ENCODE measurements at places on chromosomes 4 and X.
A peak's percentile ranks its signal among the peaks of the same experiment; 100 is the strongest.

GRCh38 chr4:3320361-3321023 is 27.7 kb downstream of the RGS12 start:
- DNase-seq: no peak

DNA sequence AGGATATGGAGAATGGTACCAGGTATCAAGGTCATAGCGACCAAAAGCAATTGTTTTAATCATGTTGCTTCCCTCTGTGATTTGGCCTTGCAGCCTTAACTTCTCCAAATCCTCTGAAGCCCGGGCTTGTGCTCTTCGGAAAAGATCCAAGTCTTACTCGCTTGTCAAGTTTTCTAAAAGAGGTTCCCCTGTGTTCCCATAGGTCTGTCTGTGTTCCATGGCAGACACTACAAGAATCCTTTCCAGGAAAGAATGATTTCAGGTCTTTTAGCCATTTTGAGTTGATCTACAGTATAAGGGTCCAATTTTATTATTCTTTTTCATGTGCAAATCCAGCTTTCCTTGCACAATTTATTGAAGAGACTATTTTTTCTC is 710.6 kb upstream of the DIAPH2 start:
- no peak for DNase-seq

DNA sequence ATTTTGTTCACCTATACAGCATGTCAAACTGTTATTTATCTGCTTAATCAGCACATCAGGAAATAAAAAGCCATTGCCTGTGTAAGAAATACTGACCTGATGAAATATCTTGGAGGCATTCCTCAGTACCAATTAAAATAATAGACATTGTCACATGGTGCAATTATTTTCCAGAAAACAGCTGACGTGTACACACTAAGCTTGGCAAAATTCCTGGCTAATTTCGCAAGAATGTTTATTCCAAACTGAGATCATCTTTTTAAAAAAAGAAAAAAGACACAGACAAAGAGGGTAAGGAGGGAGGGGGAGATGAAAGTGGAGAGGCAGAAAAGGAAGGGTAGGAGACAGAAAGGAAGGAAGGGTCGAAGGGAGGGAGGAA is 61.9 kb upstream of the NFKB1 start:
- DNase-seq: no peak

GRCh38 chr4:3464911-3465697 is 2.0 kb downstream of the DOK7 start:
- DNase-seq: no peak

DNA sequence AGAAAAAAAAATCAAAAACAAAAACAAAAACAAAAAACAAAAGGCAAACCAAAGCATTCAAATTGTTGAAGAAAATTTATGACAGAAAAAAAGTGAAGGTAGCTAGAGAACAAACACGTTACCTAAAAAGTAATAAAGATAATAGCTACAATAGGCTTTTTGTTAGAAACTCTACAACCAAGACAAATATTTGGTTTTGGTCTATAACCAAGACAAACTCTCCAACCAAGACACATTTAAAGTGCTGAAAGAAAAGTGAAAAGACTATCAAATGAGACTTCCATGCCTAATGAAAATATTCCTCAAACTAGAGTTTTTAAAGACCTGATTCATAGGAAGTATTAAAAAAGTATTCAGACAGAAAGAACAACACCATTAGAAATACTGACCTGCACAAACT is 391.9 kb upstream of the NDST4 start:
- no peak for DNase-seq

- DNase-seq: no peak
These were observed 235.9 kb downstream of the OR13H1 start for GRCh38 chrX:131779741-131780140.

DNA sequence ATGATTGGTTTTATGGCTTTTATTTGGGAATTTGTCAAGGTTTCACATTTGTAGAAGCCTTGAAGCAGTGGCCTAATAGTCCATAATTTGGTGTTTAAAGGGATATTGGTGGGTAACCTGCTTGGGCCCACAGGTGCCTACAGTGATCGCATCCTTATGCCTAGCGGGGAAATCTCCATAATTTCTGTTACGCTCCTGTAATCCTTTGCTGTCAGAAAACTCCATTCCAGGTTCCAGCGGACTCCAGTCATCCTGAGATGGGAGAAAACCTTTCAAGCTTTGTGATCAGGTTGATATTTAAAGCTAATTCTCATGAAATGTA is 257.0 kb upstream of the JADE1 start:
- no peak for DNase-seq

DNA sequence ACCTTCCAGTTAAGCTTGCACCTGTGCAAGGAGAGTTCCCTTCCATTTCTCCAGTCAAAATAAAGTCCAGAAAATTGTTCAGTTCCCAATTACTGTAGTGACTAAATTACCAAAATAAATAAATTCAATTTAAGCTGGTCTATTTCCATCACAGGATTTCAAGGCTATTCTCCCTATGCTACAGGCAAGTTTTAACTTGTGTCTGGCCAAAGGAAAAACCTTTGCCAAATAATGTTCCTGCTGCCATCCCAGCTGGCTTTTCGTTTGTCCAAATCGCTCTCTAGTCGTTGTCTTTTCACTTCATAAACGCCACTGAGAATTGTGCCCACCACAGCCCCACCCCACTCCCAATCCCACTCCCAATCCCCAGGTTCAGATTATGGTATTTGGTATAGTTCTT is 2.4 kb downstream of the KCTD8 start:
- DNase-seq: no peak

DNA sequence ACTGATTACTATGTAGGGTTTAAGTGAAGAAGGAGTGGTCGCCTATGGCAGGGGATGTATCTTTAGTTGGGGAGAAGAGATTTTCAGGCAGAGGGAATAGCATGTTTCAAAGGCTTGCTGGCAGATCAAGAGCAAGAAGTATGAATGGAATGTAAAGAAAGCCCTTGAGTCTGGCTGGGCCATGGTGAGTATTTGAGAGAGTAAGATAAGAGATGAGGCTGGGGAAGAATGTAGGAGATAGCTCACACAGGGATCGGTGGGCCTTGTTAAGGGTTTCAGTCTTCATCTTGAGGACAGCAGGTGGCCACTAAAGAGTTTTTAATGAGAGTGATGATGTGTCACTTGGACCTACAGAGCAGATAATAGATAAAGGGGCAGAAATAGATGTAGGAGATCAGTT is 319.1 kb upstream of the RPS6KA3 start:
- no peak for DNase-seq

- DNase-seq: peak; percentile 13
These were observed 569.3 kb upstream of the DIPK2B start for GRCh38 chrX:45769761-45770582.

- no peak for DNase-seq
These were observed 51.1 kb downstream of the MCUB start for GRCh38 chr4:109611045-109611646.

GRCh38 chr4:99863804-99864203 is 30.4 kb downstream of the LAMTOR3 start:
- DNase-seq: no peak

DNA sequence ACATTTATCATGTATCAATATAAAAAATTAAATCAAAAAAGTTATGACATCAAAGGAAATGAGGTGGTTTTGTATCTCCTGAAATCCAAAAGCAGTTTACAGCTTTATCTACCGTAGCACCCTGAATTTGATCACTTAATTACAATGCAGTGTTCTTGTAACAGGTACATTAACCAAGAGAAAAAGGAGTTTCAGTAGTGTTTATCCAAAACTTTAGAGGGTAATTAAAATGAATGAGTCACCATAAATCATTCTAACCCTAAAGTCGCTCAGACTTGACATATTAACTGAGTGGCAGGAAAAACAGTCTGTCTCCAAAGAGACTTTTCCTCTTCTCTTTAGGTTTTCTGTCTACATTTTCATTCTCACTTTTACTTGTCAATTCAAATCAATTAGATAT is 907.6 kb upstream of the EPHA5 start:
- DNase-seq: no peak

DNA sequence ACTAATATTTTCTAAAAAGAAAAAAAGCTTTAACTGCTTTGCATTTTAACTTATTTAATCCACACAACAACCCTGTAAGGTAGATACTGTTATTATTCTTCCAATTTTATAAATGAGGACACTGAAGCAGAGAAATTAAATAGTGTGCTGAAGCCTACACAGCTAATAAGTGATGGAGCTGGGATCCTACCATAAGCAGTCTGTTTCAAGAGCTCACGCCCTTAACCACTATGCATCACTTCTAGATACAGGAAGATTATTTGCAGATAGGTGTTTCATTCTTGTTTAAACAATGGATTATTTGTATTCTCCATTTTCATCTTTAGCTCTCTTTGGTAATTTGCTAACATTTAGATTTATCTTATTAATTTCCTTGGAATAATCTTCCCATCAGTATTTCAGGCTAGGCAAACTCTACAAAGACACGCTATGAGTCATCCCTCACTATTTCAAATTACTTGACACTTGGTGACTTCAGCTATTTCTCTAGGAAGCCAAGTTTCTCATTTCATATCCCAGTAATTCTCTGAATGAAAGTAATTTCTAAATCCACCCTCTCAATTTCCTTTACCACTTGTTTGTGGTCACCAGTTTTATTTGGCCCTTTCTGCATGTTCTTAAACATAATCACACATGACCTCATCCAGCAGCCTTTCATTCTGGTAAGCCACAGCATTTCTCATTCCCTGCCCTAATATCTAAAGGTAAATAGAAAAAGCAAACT is 67.3 kb downstream of the ASB9 start:
- no peak for DNase-seq

DNA sequence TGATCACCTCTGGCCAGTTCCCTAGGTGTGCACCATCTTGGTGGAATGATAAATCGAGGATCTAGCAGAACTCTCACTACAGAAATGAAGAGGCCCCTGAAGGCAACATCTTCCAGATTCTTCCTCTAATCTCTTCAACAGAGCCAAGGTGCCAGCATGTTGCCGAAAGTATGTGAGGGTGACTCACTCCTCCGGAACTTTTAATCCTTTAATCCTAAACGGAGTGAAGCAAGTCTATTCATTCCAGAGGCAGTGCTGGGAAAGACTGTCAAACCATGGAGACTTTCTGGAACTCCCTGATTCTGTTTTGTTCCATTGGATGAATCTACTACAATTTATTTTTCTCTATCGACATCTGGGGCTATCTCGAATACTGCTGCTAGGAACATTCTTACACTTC is 68.7 kb downstream of the SUPT20HL2 start:
- DNase-seq: no peak

- DNase-seq: no peak
These were observed 128.5 kb downstream of the PRSS12 start for GRCh38 chr4:118224243-118224829.

DNA sequence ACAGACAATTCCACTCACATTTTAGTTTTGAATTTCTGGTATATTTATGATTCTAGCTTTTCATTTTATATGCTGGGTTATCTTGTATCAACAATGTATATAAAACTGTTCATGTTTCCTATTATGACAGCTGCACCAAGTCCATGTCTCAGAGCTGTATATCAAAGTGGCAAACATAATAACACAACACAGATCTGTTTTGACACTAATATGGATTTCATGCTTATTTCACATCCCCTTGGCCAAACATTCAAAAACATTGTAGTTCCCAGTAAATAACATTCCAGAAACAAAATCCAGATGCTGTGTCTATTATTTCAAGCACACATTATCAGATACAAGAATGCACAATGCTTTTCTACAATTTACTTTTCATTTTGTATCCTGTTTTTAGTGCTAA is 380.6 kb upstream of the MAGEB2 start:
- no peak for DNase-seq

- no peak for DNase-seq
These were observed 439.2 kb downstream of the ARHGAP24 start for GRCh38 chr4:85913931-85914694.

- DNase-seq: no peak
These were observed 247.5 kb downstream of the PDGFC start for GRCh38 chr4:156723951-156724668.

DNA sequence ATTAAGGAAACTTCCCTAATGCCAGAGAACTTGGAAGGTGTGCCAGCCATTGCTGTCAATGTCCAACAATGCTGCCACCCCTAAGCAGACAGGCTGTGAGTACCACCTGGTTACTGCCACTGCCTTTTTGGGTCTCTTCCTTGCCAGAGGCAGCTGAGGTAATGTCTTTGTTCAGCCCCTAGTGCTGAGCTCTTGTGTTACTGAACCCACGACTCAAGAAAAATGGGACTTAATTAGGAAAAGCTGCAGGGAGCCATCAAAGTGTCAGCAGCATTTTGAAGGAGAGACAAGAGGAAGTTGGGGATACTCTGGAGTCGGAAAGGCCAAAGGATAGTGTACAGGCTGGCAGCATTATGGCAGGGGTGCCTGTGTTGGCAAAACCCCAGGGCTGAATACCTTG is 283.7 kb downstream of the AFF2 start:
- DNase-seq: no peak

GRCh38 chrX:23478056-23478455 is 143.4 kb downstream of the PTCHD1 start:
- no peak for DNase-seq

- DNase-seq: no peak
These were observed at the start of gene DTHD1 for GRCh38 chr4:36281384-36282106. TSS of gene DTHD1 (plus strand) at chr4:36281616. CDS start at chr4:36281759, 143 bp downstream.

GRCh38 chrX:100731441-100732281 is at the start of gene SYTL4:
TSS of gene SYTL4 (minus strand) at chrX:100732121. CDS start at chrX:100702037, 30,084 bp downstream.
- peak; percentile 49 for DNase-seq

GRCh38 chrX:17414027-17414658 is 39.1 kb downstream of the NHS start:
- DNase-seq: no peak

- DNase-seq: no peak
These were observed 14.4 kb upstream of the MSX1 start for GRCh38 chr4:4845027-4845426.

DNA sequence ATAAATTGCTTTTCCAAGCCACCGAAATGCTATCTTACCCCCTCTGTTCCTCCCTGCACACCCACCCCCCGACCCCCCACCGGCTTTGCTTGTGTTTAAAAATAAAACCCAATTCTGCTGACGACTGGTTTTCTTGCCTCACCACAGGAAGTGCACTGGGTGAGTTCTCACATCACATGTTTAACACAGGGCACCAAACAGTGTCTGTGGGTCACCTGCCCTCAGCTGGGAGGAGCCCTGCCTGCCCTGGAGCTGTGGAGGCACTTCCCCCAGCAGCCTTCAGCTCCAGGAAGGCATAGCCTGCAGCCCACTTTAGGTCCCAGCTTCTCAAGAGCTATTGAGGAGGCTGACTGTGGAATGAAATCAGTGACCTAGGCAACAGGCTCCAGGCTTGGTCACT is 8.8 kb downstream of the TMEM255A start:
- no peak for DNase-seq

DNA sequence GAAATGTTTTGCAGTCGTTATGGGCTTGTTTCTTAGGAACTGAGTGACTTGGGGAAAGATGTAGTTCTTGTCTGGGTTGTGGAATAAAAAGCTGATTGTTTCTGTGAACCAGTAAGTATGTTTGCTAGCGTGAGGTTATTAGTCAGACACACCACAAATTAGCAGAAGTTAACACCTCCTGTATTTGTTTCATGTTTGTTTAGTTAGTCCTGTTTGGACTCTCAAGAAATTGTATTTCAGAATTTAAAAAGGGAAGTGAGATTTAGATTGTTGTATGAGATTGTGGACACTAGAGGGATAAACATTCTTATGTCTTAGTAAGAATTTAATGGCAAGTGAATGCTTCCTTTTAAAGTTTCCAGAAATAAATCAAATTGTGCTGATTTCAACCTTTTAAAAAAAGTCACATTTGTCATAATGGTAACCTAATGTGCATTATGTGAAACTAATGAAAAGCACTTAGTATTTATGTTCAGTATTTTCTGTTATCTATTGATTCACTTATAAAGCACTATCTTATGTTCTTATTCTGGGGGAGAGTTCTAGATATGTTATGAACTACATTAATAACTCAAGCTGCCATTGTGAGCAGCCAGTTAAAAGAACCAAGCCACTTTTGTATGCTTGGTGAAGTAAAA is 25.6 kb downstream of the ATP10D start:
- no peak for DNase-seq
